ENCODE measurements at places on chromosomes 11 and 22. TPM values are rescaled to one million over a fixed set of nuclear protein-coding genes. Genes with fewer than 3 reads are reported as not detected.

The PTPRCAP gene
- polyA plus RNA-seq = 0.25 TPM

The OR52I2 gene
- polyA plus RNA-seq = not detected

The DEPDC7 gene
- 4.8 TPM for polyA plus RNA-seq

The CYB561A3 gene
- polyA plus RNA-seq = 12.1 TPM

The PGA5 gene
- polyA plus RNA-seq = 0.44 TPM

The IGLL5 gene
- polyA plus RNA-seq = 0.06 TPM

The PVALB gene
- 1.4 TPM for polyA plus RNA-seq

The NR1H3 gene
- polyA plus RNA-seq = 7.6 TPM

The TECTA gene
- 0.10 TPM for polyA plus RNA-seq

The PYGM gene
- polyA plus RNA-seq = 511 TPM

The OR52I1 gene
- polyA plus RNA-seq = not detected

The C11orf87 gene
- not detected for polyA plus RNA-seq

The MAFF gene
- polyA plus RNA-seq = 118 TPM

Data from psoas muscle (tissue), 8 donors.